ENCODE measurements at places on chromosomes 1 and 21.

DNA sequence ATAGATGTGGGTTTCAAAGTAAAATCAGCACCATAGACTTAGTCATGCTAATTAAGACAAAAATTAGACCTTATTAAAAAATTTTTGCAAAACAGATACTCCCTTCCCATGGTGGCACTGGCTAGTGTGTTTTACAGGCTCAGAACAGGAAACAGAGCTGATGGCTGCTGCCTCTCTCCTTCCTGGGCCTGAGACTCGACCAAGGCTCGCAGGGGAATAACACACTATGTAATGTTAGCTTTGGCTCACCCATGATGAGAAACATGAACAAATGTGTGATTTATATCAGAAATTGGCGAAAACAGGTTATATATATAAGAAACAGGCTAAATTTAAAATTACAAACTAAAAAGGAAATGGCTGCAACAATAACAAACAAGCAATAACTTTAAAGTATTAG lies 50.7 kb downstream of the ERG start:
- DNase-seq, result no peak

DNA sequence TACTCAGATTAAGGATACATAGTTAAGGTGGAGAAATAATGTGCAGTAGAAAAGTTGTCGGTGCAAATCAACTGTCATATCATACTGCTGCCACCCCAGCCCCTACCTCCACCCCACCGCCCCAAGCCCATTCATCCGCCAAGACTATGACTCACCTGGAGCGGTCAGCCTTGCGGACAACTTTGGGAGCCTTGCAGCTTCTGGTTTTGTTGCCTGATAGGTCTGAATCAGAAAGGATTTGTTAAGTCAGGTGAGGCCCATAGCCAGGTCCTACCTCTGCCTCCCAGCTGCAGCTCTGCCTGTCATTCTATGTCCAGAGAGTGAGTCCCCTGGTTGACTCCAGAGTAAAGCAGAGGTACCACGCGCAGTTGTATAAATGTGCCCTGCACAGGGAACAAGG lies 12.6 kb downstream of the C1orf162 start:
- no peak for DNase-seq

- DNase-seq, result no peak
Measured at GRCh38 chr1:198519639-198520501, 20.6 kb downstream of the ATP6V1G3 start.

DNA sequence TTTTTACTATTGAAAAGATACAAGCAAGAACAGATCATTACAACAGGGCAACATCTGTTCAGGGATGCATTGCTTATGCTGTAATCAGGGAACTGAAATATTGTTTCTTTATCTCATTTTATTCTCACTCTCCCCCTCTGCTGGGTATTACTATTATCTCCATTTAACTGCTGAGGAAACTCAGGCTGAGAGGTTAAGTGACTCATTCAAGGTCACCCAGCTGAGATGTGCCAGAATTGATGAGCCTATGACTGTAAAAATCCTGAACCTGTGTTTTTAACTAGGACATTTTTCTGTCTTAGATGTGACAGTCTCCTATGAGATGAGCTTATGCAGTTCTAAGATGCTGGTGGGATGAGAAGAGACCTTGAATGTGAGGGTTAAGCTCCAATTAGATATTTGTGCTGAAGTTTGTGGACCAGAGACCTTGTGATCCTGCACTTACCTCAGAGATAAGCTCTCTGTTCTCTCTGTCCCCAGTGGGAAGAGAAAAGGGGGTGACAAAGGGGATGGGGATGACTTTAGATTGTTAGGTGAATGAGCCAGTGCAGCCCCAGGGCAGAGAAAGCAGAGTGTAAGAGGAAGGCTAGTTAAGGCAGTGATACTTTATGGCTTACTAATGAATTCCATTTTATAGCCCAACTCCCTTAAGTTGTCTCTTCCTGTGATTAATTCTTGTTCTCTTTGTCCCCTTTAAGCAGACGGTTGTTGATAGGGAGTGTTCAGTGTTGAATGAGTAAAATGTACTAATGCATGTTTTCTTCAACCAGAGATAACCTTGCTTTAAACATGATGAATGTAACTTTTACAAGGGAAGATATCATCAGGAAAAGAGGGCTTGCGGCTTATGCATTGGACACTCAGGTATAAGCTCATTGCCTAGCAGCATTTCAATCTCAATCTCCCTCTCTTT lies 111.4 kb downstream of the HLX start:
- DNase-seq, result no peak

DNA sequence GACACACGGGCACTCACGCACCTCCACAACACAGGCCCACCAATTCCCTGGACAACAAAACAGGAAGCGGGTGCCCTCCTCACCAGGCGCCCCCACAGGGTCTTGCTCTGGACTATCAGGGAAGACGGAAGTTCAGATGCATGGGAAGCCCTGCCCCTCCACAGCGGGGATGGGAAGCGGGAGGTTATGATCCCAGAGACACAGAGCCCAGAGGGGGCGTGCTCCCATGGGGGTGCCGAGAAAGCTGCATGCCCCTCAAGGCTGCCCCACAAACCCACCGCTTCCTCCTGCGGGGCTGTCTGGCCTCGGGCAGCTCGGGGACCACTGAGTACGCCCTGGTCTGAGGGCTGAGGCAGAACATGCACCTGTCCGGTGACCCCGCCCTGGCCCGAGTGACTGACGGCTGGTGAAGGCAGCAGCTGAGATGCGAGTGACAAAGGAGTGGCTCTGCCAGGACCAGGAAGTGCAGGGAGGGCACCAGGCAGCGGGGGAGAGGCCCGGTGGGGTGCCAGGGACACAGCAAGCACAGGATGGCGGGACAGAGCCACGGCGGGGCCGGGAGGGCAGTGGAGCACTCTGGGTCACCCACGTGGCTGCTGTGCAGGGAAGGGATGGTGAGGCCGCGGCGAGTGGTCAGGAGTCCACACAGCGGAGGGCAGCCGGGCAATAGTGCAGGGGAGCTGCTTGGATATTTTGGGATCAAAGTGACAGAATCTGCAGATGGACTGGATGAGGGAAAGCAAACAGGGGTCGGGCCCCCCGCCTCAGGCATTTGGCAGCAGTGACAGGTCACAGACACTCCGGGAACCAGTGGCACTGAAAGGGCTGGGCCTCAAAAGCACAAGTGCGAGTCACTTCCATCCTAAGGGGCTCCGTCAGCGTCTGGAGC lies 18.6 kb downstream of the NADK start:
- DNase-seq, result no peak

DNA sequence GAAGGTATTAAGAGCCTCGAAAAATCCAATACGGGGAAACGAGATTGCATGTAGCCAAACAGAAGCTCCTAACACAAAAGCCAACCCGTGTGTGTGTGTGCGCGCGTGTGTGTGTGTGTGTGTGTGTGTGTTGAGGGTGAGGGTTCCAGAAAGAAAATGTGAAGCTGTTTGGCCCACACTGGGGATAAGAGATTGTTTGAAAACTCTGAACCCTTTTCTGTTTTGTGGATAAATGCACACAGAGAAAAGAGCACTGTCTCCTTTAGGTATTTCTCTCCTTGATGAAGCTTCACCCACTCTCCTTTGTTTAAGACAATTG lies 1.9 kb downstream of the WLS start:
- no peak for DNase-seq

- DNase-seq, result no peak
Measured at GRCh38 chr21:36910581-36911307, 55.7 kb downstream of the HLCS start.

DNA sequence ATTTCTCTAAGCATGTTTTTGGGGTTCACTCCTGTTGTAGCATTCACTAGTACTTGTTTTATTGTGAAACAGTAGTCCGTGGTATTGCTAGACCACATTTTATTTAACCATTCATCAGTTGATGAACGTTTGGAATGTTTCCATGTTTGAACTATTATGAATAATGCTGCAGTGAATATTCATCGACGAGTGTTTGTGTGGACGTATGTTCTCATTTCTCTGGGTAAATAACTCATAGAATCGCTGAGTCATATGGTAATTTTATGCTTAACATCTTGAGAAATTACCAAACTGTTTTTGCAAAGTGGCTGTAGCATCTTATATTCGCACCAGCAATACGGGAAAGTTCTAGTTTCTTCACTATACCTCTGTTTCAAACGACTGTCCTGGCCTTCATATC lies 28.0 kb upstream of the KAZN start:
- no peak for DNase-seq

GRCh38 chr1:110555807-110556470 lies 37.0 kb upstream of the KCNA10 start:
- no peak for DNase-seq

GRCh38 chr1:162632217-162632666 lies at the start of gene DDR2:
TSS of gene DDR2 (plus strand) at chr1:162632464. CDS start at chr1:162719064, 86,600 bp downstream.
- no peak for DNase-seq

DNA sequence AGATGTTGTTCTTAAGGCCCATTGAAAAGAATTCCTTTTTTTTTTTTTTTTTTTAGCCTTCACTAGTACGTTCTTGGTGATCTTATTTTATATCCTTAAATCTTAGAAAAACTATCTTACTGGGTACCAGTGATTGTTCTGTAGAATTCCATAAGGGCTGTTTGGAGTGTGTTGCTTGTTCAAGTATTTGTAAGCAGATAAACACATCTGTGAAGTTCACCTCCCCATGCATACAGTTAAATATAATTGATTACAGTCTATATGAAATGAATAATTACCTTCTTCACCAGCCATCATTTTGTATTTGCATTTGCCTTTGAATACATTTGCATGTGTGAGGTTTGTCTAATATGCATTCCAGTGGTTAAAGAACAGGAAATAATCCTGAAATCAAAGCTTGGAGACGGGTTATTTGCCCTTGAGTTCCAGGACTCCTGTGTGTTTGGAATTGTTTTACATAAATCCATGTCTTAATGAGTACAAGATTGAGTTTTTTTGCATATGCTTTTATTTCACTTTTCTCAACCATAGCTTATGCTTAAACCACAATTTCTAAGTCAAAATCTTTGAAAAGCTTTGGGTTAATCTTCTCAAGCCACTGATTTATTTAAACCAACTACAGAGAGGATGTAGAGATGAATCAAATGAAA lies 73.1 kb downstream of the VPS13D start:
- DNase-seq, result no peak

DNA sequence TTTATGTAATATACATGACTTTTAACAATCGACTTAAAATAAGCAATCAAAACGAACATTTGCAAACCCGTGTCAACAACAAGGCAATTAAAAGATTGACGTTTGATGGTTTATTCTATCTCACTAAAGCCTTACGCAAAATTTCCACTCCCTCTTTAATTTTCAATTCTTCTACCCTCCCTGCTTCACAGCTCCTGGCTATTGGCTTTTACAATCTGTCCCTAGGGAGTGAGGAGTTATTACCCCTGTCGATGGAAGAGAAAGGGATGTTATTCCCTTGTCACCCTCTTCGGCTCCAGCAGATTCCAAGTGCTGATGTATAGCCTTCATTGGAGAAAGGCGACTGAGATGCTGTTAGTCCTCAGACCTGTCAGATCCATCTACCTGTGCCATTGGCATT lies 161.3 kb downstream of the ZNF281 start:
- DNase-seq, result no peak

- no peak for DNase-seq
Measured at GRCh38 chr1:61332196-61332753, 249.9 kb downstream of the NFIA start.

DNA sequence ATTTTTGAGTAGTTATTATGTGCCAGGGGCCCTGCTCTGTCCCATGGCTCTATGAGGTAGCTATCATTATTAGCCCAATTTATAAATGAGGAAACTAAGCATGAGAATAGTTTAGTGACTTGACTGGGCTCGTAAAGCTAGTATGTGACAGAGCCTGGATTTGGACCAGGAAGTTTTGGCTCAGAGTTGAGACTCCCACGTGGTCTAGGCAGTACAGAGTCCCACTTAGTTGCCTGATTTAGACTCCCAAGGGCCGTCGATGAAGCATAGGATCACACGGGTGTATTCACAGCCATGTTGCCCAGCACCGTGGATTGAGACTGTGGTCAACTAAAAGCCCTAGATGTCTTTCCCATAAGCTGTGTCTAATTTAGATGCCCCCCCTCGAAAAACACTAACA lies 81.7 kb downstream of the DDX20 start:
- DNase-seq, result no peak

GRCh38 chr1:7620196-7620595 lies 150.9 kb upstream of the VAMP3 start:
- DNase-seq, result no peak

DNA sequence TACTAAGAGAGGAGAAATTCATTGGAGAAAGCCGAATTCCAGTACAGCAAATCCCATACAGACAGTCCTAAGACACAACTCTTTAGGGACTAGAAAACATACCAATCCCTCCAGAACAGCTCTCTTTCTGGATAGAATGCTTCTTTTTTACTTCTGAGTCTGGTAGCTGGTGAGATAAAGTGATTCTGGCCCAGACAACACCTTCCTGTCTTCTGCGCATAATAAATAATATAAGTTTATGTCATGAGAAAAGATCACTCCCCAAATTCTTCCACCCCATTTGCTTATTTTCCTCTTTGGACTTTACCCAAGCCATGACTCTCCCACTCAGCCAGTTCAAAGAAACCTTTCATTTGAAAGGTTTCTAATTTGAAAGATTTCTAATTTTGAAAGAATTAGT lies 98.4 kb downstream of the EDEM3 start:
- no peak for DNase-seq

DNA sequence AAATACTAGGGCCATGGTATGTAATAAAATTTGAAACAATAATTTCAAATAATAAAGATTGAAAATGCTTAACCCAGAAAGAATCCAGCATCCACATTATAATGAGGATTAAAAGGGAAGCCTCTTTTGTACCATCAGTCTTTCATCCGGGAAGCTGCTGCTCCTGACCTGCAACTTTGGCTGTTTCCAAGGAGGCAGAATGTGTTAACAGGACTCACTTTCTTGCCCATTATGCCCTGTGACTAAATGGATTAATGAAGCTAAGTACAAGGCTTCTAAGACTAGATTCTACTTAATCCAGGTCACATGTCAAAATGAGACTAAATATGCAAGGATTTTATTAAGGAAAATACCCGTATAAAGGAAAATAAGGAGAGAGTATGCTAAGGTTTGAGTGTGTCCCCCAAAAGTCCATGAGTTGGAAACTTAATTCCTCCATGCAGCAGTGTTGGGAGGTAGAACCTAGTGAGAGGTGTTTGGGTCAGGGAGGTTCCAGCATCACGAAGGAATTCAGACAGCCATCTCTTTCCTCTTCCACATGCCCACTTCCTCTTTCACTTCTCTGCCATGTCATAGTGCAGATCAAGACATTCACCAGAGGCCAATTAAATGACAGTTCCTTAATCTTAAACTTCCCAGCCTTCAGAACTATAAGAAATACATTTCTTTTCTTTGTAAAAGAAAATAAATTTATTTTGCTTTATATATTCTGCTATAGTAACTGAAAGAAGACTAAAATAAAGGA lies 27.7 kb downstream of the FMO2 start:
- DNase-seq, result no peak

- no peak for DNase-seq
Measured at GRCh38 chr1:1087351-1088028, 13.4 kb upstream of the RNF223 start.

All from activated CD8-positive, alpha-beta memory T cell treated with anti-CD3 and anti-CD28 coated beads for 4 hours (primary cell).